ENCODE measurements at places on chromosomes 12 and 14.

- no peak for DNase-seq
Observed at GRCh38 chr12:130249376-130249775, 87.1 kb downstream of the FZD10 start.

GRCh38 chr14:88706425-88706824 is 86.3 kb downstream of the EML5 start:
- no peak for DNase-seq

DNA sequence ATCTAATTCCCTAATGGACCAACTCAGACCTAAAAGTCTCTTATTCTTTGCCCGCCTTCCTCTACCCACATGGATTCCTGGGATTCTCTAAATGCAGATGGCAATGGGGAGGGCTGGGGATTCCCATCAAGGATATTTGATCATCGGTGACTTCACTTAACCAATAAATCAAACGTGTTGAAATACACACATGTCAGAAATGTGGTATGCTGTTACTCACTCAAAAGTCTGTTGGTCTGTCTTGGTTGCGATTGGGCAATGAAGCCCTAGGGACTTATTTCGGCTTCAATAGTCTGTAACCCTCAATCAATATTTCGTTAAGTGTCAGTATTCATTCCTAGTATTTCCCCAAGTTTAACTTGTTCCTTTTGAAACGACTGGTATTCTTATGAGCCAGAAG is 117.2 kb upstream of the DIO3 start:
- DNase-seq: no peak

DNA sequence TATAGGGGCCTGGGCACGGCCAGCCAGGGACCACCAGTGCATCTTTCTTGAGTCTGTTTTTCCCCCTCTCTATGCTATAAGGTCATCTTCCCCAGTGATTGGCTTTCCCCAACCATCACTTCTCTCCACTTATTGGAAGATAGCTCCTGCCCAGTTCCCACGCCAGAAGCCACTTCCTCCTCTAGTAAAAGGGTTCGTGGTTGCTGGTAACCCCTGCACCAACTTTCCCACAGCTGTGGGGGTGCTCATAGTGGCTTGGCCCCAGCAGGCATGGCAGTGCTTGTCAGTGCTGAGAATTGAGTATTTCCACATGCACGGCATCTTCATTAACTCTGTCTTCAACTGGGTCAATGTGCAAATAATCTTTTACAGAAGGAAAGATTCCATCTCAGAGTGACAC is 215.4 kb downstream of the FOXN3 start:
- DNase-seq: no peak

- no peak for DNase-seq
Observed at GRCh38 chr14:81252278-81252677, 31.5 kb upstream of the GTF2A1 start.

DNA sequence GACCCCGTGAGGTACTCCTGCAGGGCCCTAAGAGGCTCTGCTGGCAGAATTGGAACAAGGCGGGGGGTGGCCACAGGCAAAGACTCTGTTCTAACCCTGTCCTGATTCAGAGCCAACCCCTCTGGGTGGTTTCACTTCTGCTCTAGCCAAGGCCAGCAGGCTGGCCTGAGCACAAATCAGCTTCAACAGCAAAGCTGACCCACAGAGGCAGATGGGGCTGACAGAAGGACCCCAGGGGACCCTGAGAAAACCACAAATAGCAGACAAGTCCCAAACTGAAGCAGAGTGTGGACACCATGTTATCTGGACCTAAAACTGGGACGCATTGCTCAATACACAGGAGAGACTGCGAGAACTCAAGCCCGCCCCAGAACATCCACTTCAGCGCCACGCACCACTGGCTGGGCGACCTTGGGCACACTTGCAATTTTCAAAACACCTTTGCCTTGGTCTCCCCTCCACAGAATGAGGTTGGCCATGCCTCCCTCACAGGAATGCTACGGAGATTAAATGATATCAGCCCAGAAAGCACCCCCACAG is 76.4 kb upstream of the DICER1 start:
- DNase-seq: no peak

DNA sequence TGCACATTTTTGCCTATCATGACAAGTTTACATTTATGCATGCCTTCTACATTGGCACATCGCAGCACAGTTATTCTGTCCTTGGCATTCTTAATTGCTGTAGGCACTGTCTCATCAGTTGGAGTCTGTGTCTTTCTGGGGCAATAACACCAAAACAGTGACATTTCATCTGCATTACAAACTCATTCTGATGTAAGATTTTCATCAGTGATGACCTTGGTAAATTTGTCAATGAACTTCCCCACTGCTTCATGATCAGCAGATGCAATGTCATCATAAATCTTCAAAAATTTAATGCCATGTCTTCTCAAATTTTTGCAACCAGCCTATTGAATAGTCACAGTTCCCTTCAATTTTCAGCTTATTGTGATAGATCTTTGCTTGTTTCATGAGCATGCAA is 85.5 kb downstream of the CAPZA3 start:
- no peak for DNase-seq
